ENCODE measurements at places on chromosomes 2 and 18. TPM values are rescaled to one million over a fixed set of nuclear protein-coding genes. Genes with fewer than 3 reads are reported as not detected.

HJURP gene
- 52.4 TPM for total RNA-seq

MDH1B gene
- 0.55 TPM for total RNA-seq

RND3 gene
- total RNA-seq: not detected

FKBP7 gene
- 6.6 TPM for total RNA-seq

AP1S3 gene
- total RNA-seq: 13.9 TPM

RNF125 gene
- 82.5 TPM for total RNA-seq

CD8A gene
- total RNA-seq: 2.8 TPM

IL1R2 gene
- total RNA-seq: 0.97 TPM

DSG1 gene
- total RNA-seq: not detected

TUBB8B gene
- not detected for total RNA-seq

PELI1 gene
- total RNA-seq: 21.6 TPM

IKZF2 gene
- 13.4 TPM for total RNA-seq

ERFE gene
- total RNA-seq: 1.1 TPM
